CD4-positive, alpha-beta memory T cell (primary cell): ENCODE measurements at places on chromosomes 11 and 22. TPM values are rescaled to one million over a fixed set of nuclear protein-coding genes. Genes with fewer than 3 reads are reported as not detected.

Gene CHADL
- total RNA-seq = 0.67 TPM

Gene GPR83
- 0.09 TPM for total RNA-seq

Gene IL17REL
- total RNA-seq = not detected

Gene RFPL3
- not detected for total RNA-seq

Gene C11orf52
- total RNA-seq = not detected

Gene SDF2L1
- total RNA-seq = 39.6 TPM

Gene LGALS1
- total RNA-seq = 68.7 TPM

Gene OR2AG2
- not detected for total RNA-seq

Gene PGA5
- total RNA-seq = not detected

Gene MRGPRE
- not detected for total RNA-seq

Gene IGLL1
- total RNA-seq = not detected

Gene CFAP68
- total RNA-seq = 14.8 TPM

Gene APOL6
- total RNA-seq = 50.6 TPM

Gene PRG3
- total RNA-seq = not detected

Gene RBFOX2
- total RNA-seq = 0.99 TPM

Gene ARHGAP20
- 0.17 TPM for total RNA-seq

Gene SCGB1A1
- not detected for total RNA-seq

Gene OR52I2
- total RNA-seq = not detected

Gene TUG1
- total RNA-seq = 132 TPM

Gene LDHAL6A
- 0.42 TPM for total RNA-seq

Gene CCDC73
- not detected for total RNA-seq

Gene OR6A2
- not detected for total RNA-seq

Gene SLC22A6
- not detected for total RNA-seq

Gene LRRC75B
- not detected for total RNA-seq

Gene SPDYC
- total RNA-seq = not detected

Gene CYP2D6
- total RNA-seq = 10.7 TPM

Gene MPPED2
- total RNA-seq = not detected

Gene KRTAP5-1
- not detected for total RNA-seq

Gene OR52N4
- total RNA-seq = 1.6 TPM

Gene RRP7A
- 104 TPM for total RNA-seq

Gene GGTLC2
- not detected for total RNA-seq

Gene ANO9
- total RNA-seq = 123 TPM

Gene CBLIF
- not detected for total RNA-seq

Gene OR10A2
- total RNA-seq = not detected

Gene FAM89B
- 68.9 TPM for total RNA-seq

Gene NNMT
- total RNA-seq = not detected

Gene KCNJ4
- total RNA-seq = not detected

Gene SULT4A1
- not detected for total RNA-seq

Gene OR8A1
- not detected for total RNA-seq

Gene NPTXR
- 8.6 TPM for total RNA-seq

Gene RSF1
- total RNA-seq = 105 TPM

Gene GRM5
- not detected for total RNA-seq

Gene DDX17
- total RNA-seq = 960 TPM

Gene ST14
- total RNA-seq = 0.79 TPM

Gene RAG1
- total RNA-seq = 1.0 TPM

Gene SLC6A5
- not detected for total RNA-seq

Gene CRYBA4
- total RNA-seq = not detected

Gene LRRC74B
- not detected for total RNA-seq

Gene PDHX
- 39.1 TPM for total RNA-seq

Gene RAB38
- total RNA-seq = 0.30 TPM

Gene MLC1
- not detected for total RNA-seq

Gene PHF21A
- 66.1 TPM for total RNA-seq

Gene TMEM41B
- total RNA-seq = 54.7 TPM
